ENCODE measurements at places on chromosomes 6 and 20.

DNA sequence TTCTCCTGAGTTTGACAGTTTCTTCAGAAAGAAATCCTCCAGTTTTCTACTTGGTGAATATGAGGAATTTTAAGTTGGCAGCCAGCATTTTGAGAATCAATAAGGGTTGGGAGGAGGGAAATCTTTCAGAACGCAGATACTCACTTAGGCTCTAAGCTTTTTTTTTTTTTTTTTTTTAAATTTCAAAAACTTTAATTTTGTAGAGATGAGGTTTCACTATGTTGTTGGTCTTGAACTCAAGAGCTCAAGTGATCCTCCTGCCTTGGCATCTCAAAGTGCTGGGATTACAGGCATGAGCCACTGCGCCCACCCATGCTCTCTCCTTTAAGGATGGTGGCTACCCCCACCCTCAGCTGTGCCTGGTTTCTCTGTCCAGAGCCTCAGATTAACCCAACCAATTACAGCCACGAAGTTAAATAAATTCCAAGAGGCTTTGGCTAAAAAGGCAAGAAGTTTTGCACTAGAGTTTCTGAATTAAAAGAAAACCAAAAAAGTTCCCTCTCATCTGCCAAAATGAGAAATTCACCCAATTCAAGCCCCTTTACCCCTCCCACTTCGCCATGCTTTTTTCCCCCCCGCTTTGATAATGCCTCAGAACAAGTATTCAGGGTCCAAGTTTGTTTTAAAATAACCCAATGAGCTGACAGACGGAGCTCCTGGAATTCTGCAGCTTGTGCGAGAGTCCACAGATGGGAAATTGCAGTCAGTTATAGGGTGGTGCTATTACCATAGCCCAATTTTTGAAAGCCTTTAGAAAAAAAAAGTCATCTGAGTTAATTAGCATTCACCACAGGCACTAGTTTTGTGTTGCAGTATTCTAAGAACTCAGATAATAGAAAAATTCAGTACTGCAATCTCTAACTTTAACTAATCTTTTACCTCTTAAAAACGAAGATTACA, 94.3 kb upstream of the BEND3 start:
- DNase-seq: no peak

GRCh38 chr6:133017581-133017980, 203.2 kb downstream of the RPS12 start:
- DNase-seq: no peak

GRCh38 chr6:52820198-52820597, 16.6 kb upstream of the GSTA1 start:
- DNase-seq: no peak

- no peak for DNase-seq
Observed at GRCh38 chr20:58397429-58397828, 8.4 kb downstream of the VAPB start.

DNA sequence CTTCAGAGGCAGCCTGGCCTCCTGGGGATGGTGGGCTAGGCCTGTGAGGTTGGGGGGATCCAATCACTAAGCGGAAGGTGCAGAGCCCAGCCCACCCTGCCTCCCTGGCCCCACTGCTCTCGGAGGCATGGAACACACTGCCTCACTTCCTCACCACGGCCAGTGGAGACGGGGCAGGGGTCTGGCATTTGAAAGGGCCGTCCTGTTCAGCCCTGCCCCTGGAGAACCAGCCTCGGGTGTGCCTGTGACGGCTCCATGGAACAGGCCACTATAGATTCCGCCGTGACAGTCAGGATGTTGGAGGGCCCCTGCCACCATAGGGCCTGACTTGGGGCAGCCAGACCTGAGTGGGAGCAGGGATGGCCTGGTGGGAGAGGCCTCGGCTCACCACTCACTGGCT, 110.2 kb downstream of the DACT2 start:
- no peak for DNase-seq

DNA sequence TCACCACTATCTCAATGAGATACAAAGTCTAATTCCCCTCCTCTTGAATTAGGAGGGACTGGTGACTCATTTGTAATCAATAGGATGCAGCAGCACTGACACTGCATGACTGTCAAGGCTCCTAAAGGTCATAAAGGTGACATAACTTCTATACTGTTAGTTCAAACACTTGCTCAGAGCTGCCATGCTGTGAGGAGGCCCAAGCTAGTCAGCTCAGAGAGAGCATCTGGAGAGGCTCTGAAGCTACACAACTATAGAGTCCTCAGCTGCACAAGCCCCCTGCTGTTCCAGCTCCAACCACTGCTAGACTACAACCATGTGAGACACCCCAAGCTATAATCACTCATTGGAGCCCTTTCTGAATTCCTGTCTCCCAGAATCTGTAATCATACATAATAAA, 17.0 kb upstream of the HEY2 start:
- no peak for DNase-seq

- DNase-seq: no peak
Observed at GRCh38 chr20:1562622-1563021, 5.1 kb upstream of the SIRPD start.

GRCh38 chr6:83633609-83634008, 75.3 kb downstream of the SNAP91 start:
- DNase-seq: no peak

DNA sequence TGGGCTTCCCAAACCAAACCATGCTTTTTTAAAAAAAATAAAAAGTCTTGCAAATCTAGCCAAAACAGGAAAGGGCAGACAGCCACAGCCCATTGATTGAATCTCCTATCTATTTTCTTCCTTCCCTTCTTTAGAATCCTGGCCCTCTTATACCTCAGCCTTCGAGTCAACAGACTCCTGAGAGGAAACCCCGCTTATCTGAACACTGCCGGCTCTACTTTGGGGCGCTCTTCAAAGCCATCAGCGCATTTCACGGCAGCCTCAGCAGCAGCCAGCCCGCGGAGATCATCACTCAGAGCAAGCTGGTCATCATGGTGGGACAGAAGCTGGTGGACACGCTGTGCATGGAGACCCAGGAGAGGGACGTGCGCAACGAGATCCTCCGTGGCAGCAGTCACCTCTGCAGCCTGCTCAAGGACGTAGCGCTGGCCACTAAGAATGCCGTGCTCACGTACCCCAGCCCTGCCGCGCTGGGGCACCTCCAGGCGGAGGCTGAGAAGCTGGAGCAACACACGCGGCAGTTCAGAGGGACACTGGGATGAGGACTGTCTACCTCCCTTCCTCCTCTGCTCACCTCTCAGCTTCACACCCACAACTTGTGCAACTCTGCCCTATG, 10.1 kb upstream of the RTF2 start:
- DNase-seq: no peak

GRCh38 chr6:44667226-44667625, 279.7 kb downstream of the CDC5L start:
- no peak for DNase-seq

GRCh38 chr6:25263657-25264056, 15.5 kb upstream of the CARMIL1 start:
- DNase-seq: no peak

- no peak for DNase-seq
Observed at GRCh38 chr20:13013411-13013810, 4.6 kb downstream of the SPTLC3 start.

DNA sequence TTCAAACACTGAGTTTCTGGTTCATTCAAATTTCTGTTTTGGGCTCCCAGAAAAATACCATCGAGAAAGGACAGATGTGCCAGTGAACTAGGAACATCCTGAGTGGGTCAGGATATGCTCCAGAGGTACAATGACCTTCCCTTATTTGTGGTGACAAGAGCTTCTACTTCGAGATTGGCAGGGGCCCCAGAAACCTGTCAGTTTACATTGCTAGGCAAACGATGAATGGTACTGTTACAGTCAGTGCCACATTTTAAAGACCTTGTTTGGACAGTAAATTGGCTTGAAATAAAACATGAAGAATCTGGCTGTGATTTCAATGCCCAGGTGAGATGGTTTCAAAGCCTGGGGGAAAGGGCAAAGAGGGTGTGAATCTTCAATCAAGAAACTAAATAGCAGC, 454.5 kb upstream of the ID4 start:
- DNase-seq: no peak

- DNase-seq: no peak
Observed at GRCh38 chr6:163950159-163950558, 535.6 kb downstream of the QKI start.

GRCh38 chr20:25083141-25083772, 1.3 kb upstream of the VSX1 start:
- no peak for DNase-seq

- DNase-seq: no peak
Observed at GRCh38 chr6:107235511-107235910, 120.2 kb upstream of the BEND3 start.

DNA sequence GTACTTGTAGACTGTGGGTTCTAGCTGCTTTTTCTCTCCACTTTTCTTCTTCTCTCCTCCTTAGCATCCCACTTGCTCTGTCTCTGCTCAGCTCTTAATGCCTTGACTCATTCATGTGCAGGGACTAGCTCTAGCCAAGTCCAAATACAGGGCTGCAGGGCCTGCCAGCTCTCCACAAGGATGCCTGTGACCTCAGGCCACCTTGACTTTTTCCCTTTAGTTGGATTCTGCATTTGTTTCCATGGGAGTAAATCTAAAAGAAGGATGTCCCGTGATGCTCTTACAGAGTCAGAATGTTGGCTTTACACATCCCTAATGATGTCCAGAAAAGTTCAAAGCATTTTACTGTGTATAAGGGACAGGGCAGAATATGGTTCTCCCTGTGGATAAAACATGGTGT, 101.8 kb upstream of the PREP start:
- no peak for DNase-seq

GRCh38 chr6:42251911-42252637, 34.4 kb upstream of the MRPS10 start:
- DNase-seq: no peak

DNA sequence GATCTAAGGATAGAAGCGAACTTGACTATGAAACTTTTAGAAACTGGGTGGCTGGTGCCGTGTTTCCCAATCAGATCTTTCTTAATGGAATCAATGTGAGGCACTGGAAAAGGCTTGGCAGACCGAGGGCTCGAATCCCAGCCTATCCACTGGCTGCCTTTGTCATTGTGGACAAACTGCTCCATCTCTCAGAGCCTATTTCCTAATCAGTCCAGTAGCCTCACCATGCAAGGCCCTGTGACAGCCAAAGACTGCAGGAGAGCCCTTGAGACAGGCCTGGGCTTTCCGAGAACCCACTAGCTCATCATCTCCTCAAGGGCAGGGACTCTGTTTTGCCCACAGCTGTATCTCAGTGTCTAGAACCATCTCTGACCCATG, 43.4 kb downstream of the SPDEF start:
- DNase-seq: no peak

Measured in stimulated activated CD8-positive, alpha-beta memory T cell treated with anti-CD3 and anti-CD28 coated beads, Interleukin-12 subunit alpha, Interleukin-12 subunit beta, amount 100 ng/mL, for 4 hours (primary cell).